Activated naive CD4-positive, alpha-beta T cell (primary cell): ENCODE measurements at places on chromosomes 1 and 21.

- DNase-seq: no peak
Measured at GRCh38 chr21:34715518-34715917, 46.7 kb downstream of the CLIC6 start.

DNA sequence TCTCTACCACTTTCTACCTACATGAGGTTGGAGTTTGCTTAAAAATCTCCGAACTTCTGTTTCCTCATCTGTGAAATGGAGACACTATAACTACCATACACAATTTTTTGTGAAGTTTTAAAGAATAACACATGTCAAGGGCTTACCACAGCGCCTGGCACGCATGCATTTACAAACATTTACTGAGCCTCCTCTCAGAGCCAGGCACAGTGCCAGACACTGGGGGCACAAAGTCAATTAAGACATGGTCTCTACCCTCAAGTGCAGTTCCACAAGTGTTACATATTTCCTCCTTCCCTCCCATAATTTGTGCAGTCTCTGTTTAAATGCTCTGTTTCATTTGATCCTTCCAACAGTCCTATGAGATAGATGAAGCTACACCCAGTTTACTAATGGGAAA lies 356.4 kb upstream of the ESRRG start:
- no peak for DNase-seq

DNA sequence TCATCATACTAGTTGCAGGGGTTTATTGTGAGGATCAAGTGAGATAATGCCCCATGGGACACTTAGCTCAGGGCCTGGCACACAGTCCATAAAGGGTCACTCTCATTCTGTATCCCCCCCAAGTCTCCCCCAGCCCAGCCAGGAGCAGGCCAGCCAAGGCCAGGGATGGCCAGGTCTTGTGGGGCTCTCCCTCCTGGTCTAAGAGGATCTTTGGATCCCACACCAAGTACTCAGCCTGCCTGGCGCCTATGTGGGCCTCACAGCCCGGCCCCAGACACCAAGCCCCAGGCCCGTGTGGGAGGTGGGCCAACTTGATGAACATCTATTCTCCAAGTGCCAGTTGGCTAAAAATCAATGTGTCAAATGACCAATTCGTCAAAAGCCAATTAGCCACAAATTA lies 117.8 kb downstream of the GLIS1 start:
- DNase-seq: no peak

GRCh38 chr1:150765296-150765976 lies at the start of gene CTSS:
Gene CTSS, minus strand, starts transcription at chr1:150765778. Its CDS starts 1,015 bp downstream, at chr1:150764763.
- DNase-seq: no peak

- no peak for DNase-seq
Measured at GRCh38 chr1:196091397-196092135, 516.7 kb downstream of the KCNT2 start.

GRCh38 chr1:68796888-68797287 lies 300.0 kb upstream of the DEPDC1 start:
- no peak for DNase-seq

GRCh38 chr1:26438041-26438440 lies 5.9 kb downstream of the DHDDS start:
- no peak for DNase-seq

DNA sequence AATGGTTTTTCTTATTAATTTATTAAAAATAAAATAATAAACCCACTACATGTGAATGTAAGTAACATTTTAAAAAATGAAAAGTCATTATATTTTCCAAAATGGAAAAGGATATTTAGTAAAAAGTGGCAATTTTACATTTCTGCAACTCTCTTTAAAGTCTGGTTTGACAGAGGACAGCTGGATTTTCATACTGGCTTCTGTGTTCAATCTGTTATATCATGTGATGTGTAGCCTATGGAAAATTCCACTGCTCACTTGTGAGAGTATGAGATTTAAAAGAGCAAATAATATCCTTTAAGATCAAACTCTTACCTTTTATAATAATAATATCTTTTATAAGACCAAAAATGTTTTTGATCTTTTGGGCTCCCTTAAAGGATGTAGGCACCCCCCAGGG lies 33.7 kb downstream of the PCP4 start:
- no peak for DNase-seq

DNA sequence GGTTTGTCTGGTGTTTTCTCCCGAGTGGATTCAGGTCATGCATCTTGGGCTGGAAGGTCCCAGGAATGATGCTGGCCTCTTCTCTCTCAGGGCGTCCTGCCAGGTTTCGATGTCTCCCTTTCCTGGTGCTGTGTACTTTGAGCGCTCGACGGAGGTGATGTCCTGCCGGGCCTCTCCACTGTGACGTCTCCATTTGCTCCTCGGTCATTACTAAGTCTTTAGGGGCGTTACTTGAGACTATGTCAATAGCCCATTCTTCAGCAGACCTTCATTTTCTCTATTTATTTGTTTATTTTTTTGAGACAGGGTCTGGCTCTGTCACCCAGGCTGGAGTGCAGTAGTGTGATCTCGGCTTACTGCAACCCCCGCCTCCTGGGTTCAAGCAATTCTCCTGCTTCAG lies 37.2 kb upstream of the TNFRSF1B start:
- no peak for DNase-seq

- DNase-seq: no peak
Measured at GRCh38 chr1:201419746-201420607, 1.6 kb downstream of the TNNI1 start.

DNA sequence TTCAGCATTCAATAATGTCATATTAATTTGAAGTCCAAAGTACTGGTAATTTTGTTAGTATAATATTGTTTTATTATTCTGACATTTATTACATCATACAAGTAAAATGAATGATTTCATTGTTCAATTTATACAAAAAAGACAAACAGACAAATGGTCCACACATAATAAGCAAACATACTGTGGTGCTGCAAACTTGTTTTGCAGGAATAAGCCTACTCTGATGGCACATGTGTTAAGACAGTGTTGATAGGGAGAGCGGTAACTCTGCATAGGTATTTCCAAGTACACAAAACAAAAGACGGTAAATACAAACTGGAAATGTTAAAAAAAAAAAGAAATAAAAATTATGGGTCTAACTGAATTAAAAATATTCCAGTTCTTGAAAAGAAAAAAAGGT lies 59.7 kb upstream of the DPYD start:
- no peak for DNase-seq

- DNase-seq: no peak
Measured at GRCh38 chr1:247646867-247647266, 32.7 kb downstream of the OR13G1 start.

DNA sequence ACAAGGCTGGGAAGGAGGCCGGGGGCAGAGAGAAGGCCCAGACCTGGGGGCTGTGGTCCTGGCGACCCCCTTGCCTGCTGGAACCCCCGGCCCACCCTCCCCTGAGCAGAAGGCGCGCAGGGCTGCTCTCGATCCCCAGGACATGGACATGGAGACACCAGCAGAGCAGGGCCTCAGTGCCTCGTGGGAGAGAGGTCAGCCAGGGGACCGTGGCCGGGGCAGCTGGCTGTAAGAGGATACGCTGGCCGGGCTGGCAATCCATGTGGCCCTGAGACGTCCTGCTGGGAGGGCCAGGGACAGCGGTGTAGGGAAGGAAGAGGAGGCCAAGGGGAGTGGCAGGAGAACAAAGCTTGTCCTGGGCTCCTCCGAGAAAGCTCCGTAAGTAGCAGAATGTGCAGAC lies 132.2 kb downstream of the CASZ1 start:
- no peak for DNase-seq

DNA sequence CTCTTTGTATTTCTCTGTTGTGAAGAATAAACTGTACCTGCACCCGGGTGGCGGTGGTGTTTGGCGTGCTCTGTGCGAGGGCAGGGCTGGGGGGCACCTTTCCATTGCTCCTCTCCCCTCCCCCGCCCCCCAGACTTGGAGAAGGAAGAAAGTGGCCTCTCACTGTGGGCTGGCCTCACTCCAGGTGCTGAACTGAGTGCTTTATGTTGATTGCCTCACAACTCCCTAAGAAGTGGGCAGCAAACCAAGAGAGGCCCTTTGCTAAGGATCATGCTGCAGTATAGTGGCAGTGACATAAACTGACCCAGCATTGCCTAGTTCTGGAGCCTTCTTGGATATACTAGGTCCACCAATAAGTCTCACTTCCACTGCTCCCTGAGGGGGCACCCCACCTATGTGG lies 20.2 kb downstream of the A3GALT2 start:
- no peak for DNase-seq
